ENCODE measurements at places on chromosomes 11 and 22.

DNA sequence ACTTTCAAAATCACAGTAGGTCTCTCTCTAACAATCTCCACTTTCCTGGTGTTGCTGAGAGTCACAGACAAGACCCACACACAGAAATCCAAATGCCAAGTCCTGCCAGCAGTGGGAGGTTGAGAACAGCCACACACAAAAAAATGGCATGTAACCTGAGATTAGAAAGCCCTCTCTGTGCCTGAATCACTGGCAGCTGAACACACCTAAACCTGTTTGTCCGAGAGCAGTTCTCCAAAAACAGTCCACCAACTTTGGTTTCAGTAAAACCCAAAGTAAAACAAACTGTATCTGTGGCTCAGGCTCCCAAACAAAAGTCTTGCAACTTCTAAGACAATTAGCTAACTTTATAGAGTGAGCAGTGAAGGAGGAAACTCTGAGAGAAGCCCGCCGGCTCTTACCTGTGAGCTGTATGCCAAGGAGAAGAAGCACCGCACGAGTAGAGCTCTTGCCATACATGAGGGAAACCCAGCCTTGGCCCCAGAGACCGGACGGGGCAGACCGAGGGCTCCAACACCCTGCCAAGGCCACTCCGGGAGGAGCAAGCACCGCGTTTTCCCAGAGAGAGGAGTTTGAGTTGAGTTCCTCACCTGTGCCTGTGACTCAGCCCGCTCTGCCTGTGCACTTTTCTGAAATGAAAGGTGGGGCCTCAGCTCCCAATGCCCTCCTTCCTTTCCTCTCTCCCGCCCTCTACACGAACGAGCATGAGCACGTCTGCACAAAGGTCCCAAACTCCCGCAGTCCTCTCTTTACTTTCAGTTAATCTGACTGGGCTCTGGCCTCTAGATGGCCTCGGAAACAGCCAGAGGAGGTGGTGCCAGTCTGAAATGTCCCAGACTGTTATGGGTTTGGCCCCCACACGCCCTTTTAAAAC, at the start of gene MPZL2:
Gene MPZL2 (minus strand): TSS at position 603 of the 874 bp plus-strand sequence. CDS start 144 bp downstream, at position 459.
- peak; percentile 64 for ATAC-seq

DNA sequence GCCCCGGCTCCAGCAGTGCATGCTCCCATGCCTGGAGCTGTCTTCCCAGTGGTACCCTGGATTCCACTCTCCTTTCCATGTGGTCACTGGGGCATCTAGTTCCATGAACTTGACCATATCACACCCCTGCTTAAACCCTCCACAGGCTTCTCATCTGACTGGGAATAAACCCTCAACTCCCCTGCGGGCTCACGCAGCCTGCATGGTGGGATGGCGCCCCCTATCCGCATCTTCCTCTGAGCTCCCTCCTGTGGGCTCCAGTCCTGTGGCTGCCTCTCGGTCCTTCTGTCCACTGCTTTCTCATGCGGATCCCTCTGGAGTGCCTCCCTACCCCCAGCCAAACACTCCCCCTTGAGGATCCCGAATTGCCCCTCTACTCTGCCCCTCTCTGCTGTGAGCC, 41.4 kb upstream of the TTLL12 start:
- peak; percentile 59 for ATAC-seq

DNA sequence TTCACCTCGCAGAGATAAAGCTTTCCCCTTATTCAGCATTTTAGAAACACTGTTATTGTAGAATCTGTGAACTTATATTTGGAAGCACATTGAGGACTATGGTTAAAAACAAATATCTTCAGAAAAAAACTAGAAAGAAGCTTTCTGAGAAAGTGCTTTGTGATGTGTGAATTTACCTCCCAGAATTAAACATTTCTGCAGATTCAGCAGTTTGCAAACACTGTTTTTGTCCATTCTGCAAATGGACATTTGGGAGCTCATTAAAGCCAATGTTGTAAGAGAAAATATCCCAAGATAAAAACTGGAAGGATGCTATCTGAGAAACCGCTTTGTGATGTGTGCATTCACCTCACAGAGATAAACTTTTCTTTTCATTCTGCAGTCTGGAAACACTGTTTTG, 272.7 kb downstream of the OR4A5 start:
- no peak for ATAC-seq

- ATAC-seq = no peak
These were observed 130.7 kb downstream of the CTTN start for GRCh38 chr11:70528794-70529580.

Data from SK-N-SH treated with all-trans-retinoic acid at 6 μM for 48 hours (cell line).